Ovary (tissue), 10 donors: ENCODE measurements at places on chromosomes 2 and 18.

- DNase-seq: no peak
Observed at GRCh38 chr2:3263487-3263886, 114.1 kb downstream of the EIPR1 start.

GRCh38 chr2:102606353-102606752, 13.0 kb upstream of the SLC9A2 start:
- DNase-seq: no peak

GRCh38 chr2:230691005-230691647, 21.5 kb upstream of the CAB39 start:
- no peak for DNase-seq

- no peak for DNase-seq
Observed at GRCh38 chr18:10912790-10913545, 236.4 kb downstream of the PIEZO2 start.

- no peak for DNase-seq
Observed at GRCh38 chr2:203582468-203582867, 47.4 kb upstream of the RAPH1 start.

- DNase-seq: no peak
Observed at GRCh38 chr2:134389381-134389780, 135.5 kb downstream of the MGAT5 start.

- no peak for DNase-seq
Observed at GRCh38 chr2:141496810-141497209, 634.0 kb downstream of the LRP1B start.

GRCh38 chr2:57370882-57371585, 675.6 kb upstream of the VRK2 start:
- DNase-seq: no peak

DNA sequence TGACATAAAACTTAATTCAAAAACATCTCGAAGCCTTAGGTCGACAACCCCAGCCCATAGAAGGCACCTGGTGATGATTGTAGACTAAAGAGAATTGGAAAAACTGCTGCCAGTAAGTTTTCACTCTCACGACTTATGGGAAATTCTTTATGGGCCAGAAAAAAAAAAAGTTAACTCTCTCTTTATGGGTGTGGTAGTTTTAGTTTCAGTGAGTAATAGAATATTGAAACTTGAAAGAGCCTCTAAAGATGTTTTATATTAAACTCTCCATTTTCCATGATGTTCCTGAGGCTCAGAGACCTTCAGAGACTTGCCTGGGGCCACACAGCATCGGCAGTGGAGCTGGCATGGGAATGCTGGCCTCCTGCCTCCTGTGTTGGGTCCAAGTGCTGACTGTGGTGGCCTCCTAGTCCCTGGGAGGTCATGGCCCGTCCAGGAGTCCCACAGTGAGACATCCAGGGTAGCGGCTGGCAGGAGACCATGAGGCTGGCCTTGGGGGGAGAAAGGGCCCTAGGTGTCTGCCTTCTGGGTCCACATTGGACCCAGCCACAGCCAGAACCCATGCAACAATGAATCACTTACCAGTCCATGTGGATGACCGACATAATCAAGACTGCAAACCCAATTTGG, 158.9 kb downstream of the SEPTIN10 start:
- no peak for DNase-seq

- DNase-seq: no peak
Observed at GRCh38 chr2:80238692-80239469, 65.7 kb downstream of the LRRTM1 start.

DNA sequence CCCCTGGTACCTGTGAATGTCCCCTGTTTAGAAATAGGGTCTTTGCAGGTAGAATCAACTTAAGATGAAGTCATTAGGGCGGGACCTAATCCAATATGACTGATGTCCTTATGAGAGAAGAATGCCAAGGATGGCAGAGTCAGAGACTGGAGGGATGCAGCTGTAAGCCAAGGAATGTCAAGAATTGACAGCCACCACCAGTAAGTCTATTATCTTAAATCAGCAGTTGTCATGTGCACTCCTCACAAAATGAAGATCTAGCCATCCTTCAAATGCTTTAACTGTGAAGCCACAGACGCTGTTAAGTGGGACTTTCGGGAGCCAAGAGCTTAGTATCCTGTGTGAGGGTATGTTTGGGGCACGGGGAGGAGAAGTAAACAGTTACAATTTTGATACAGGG, 83.2 kb downstream of the ITGA4 start:
- no peak for DNase-seq

DNA sequence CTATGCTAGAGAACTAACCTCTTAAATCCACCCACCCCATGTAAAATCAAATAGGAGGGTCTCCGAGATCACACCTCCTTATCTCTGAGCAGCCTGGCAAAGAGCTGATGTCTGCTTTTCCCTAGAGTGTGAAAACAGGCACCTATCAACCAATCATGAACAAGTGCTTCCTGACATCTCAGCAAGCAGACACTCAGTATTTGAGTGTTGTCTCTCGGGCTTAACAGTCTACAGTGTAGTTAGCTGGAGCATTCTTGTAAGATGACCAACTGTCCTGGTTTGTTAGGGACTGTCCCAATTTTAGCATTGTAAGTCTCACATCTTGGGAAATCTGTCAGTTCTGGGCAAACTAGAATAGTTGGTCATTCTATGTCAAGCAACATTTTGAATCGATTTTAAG, 26.4 kb downstream of the MARCHF4 start:
- no peak for DNase-seq

GRCh38 chr2:153487448-153487847, 8.9 kb upstream of the RPRM start:
- DNase-seq: no peak

DNA sequence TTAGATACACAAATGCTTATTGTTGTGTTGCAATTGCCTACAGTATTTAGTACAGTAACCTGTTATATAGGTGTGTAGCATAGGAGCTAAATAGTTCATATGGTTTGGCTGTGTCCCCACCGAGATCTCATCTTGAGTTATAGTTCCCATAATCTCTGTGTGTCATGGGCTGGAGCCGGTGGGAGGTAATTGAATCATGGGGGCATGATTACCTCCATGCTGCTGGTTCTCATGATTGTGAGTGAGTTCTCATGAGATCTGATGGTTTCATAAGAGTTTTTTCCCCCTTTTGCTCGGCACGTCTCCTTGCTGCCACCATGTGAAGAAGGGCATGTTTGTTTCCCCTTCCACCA, 190.5 kb upstream of the SESTD1 start:
- no peak for DNase-seq

- no peak for DNase-seq
Observed at GRCh38 chr2:233996000-233996399, 54.5 kb upstream of the SPP2 start.

DNA sequence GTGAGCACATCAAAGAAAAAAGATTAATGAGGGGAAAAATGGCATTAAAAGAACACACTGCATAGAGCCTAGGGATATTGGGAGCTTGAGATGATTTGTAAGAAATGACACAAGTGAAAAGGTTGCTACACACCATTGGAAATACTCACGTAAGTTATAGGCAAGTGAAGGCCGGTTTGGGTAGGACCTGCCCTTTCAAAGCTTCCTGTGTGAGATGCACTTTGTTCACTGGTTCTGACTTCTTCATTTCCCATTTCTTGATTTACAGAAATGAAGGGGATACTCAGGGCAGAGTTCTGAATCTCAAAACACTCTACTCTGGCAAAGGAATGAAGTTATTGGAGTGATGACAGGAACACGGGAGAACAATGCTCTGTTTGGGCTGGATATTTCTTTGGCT, at the start of gene IL18RAP:
Gene IL18RAP, plus strand, starts transcription at position 251 of the 400 bp plus-strand sequence. Its CDS starts 118 bp downstream, at position 369.
- no peak for DNase-seq

DNA sequence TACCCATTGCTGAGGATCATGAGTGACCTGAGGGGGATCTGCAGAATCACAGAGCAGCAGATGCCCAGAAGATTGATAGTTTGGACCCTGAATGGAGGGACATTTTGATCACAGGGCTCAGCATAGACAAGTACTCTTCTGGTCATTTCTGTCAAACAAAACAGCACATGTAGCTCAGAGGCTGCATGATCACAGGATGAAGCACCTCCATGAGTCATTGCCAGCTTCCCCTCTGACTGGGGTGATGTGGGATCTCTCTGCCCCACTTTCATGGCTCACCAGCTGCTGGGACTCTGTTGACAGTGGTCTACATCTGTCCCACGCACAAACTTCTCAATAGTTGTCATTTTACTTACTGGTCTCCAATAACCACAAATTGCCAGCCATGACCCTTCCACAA, 264.1 kb downstream of the RPIA start:
- DNase-seq: no peak

DNA sequence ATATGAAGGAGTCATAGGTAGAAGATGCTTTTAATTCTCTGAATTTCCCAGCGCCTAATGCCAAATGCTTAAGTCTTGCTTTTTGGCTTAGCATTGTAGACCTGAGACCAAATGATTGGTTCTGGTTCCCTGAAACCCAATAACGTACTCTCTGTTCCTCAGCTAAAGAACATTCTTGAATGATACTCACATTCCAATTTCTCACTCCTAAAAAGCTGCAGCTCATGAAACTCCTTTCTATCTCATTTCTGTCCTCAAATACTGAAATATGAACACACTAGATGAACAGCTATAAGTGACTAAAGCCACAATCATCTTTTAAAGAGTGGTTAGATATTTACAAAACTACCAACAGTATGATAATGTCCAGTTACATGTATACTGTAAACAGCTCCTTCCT, 272.1 kb downstream of the SLC8A1 start:
- DNase-seq: no peak

- no peak for DNase-seq
Observed at GRCh38 chr2:212528106-212528856, 10.3 kb downstream of the ERBB4 start.

GRCh38 chr2:20953146-20953824, 90.6 kb downstream of the APOB start:
- no peak for DNase-seq

GRCh38 chr2:196482119-196483065, 157.1 kb upstream of the CCDC150 start:
- DNase-seq: no peak

DNA sequence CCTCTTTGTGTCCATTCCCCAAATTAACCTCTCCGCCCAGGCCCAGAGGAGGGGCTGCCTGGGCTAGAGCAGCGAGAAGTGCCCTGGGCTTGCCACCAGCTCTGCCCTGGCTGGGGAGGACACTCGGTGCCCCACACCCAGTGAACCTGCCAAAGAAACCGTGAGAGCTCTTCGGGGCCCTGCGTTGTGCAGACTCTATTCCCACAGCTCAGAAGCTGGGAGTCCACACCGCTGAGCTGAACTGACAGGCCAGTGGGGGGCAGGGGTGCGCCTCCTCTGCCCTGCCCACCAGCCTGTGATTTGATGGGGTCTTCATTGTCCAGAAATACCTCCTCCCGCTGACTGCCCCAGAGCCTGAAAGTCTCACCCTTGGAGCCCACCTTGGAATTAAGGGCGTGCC, 13.5 kb downstream of the KHK start:
- no peak for DNase-seq

- DNase-seq: no peak
Observed at GRCh38 chr18:39839782-39840181, 2115.3 kb upstream of the PIK3C3 start.

GRCh38 chr2:109230941-109231420, 102.0 kb downstream of the SH3RF3 start:
- no peak for DNase-seq
